GM23338 (cell line): ENCODE measurements at places on chromosomes 11 and 22.

DNA sequence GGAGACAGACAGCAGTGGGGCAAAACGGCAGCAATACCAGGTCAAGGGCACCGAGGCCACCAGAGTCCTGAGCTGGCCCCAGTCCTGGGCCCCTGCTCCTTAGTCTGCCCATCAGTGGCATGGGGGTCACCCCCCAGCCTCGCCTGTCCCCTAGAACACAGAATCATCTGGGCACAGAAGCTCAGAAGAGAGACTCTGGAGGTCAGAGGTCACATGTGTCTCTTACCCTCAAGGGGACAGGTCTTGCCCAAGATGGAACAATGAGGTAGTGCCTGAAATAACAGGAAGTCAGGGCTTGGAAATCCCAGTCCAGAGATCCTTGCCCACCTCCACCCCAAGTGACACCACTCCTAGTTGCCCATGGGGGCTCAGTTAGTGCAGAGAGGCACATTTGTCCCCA lies 20.6 kb downstream of the PDE2A start:
- H3K4me1 ChIP-seq: peaks cover 5% of the 10 kb centered on the region; the same call in 1 of the 2 replicates
- no peak for DNase-seq
- no peak overlapping the region for H3K27ac ChIP-seq
- H3K4me3 ChIP-seq: no peak overlapping the region

DNA sequence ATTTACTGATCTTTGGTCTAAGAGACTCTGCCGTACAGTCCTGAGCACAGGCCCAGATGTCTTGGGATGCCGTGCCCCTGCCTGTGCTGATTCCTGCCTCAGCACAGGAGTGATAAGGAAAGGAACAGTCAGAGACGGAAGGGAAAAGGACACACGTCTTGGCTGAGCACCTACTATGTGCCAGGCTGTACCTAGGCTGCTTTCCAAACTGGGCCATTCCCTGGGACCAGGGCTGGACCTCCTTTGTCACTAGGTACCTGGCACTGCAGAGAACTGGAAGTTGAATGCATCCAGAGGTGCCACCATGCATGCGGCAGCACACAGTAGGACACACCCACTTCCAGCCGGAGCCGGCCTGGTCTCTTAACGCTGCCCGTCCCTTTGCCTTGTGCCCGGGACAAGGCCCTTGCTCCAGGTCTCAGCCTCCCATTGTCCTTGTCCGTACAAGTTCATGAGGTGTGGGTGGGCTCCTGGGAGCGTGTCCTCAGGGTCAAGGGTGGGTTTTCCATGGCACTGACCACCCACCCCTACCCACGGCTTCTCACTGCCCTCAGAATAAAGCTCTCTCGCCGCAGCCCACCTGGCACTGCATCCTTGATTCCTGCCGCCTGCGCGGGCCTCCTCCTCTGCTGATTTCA lies 1.1 kb upstream of the SSTR3 start:
- no peak overlapping the region for H3K27ac ChIP-seq
- no peaks in the 10 kb centered on the region for H3K27me3 ChIP-seq
- DNase-seq: no peak
- H3K36me3 ChIP-seq: no peaks in the 10 kb centered on the region
- no peak overlapping the region for H3K4me3 ChIP-seq

DNA sequence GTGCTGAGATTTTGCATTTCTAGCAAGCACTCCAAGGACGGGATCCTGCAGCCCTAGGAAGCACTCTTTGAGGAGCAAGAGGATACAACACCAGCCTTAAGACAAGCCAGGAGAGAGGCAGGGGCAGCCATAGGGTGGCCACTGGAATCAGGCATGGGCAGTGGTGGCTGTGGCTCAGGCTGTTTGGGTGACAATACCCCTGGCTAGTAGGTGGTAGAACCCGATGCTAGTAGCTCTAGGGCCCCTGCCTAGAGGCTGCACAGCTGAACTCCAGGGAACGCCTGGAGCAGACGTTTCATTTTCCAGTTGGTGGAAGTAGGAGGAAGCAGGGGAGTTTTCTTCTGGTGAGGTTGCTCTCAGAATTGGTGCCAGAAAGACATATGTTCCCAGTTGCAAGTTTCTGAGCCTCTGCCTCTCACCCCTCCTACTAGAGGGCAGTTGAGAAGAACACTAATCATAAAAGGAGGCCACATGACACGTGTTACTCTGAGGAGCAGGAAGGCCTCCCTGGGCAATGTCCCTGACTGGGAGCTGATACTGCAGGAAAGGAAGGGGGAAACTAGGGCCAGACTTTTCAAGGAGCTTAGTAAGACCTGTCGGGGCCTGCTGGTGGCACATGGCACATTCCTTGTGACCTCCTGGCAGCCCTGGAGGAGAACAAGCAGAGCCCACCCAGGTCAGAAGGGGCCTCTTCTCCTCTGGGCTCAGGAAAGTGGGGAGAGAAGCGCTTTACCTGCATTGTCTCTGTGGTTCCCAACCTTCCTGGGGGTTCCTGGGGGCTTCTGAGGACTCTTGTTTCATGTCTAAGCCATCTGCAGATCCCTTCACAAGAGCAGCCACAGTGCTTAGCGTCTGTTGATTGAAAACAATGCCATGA lies 56.6 kb upstream of the DRD2 start:
- no peaks in the 10 kb centered on the region for H3K36me3 ChIP-seq
- H3K27ac ChIP-seq: no peak overlapping the region
- H3K4me3 ChIP-seq: no peak overlapping the region

DNA sequence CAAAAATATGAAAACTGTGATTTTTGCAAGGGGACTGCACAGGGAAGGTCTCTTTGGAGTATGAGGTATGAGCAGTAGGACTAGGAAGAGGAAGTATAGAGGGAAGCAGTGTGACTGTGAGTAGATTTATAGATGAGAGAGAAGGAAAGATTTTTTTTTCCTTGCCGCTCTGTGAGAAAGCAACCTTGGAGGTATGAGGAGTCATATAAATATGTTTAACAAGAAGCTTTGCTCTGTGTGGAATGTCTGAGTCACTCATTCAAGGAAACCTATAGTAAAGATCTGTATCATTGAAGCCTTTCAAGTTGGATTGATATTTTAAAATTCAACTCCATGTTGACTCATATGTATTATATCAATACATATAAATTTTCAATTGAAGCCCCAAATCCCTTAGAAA lies 26.2 kb downstream of the DNHD1 start:
- no peaks in the 10 kb centered on the region for H3K27me3 ChIP-seq
- H3K4me1 ChIP-seq: no peaks in the 10 kb centered on the region
- H3K36me3 ChIP-seq: no peaks in the 10 kb centered on the region; the same call in 1 of the 2 replicates
- H3K27ac ChIP-seq: no peak overlapping the region
- no peak overlapping the region for H3K4me3 ChIP-seq

DNA sequence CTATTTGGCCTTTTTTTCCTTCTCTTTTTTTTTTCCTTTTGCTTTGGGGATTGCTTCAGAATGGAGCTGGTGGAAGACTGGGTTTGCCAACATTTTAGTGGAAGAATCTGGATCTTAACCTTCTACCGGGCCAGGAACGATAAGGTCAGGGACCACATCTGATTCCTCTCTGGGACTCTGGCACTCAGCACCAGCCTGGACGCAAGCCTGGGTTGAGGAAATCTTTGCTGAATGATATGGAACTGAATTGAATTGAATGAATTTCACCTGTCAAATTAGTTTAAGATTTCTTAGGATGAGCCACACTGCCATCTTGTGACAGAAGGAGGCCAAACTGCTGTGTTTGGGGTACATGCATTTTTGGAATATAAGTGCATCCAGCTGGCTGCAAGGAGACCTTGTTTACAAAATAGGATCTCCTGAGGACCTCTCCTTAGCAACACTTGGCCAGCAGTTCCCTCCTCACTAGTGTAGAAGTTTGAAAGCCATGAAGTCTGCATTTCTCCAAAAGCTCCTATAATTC lies 30.4 kb downstream of the TPBGL start:
- DNase-seq: peak; percentile 54
- H3K27ac ChIP-seq: no peak overlapping the region
- no peaks in the 10 kb centered on the region for H3K27me3 ChIP-seq
- no peak overlapping the region for H3K4me3 ChIP-seq
- no peaks in the 10 kb centered on the region for H3K4me1 ChIP-seq

- H3K27ac ChIP-seq: no peak overlapping the region
- no peak for DNase-seq
Observed at GRCh38 chr11:79579063-79579462, 138.2 kb upstream of the TENM4 start.

DNA sequence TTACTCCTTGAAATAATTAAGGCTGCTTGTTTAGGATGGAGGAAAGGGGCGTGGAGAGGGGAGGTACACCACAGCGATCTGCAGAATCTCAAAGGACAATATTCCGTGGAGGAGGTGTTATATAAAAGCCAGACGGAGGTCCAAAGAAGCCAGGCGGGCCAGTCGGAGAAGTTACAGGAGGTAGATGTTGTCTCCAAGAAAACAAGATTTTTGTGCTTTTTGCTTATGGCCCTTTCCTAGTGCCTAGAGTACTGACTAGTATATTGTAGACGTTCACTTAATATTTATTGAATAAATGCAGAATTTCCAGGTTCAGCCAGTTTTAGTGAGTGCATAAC lies 761 bp downstream of the ZDHHC13 start:
- H3K27ac ChIP-seq: peak overlapping the region; percentile 93; the same call in 1 of the 2 replicates
- peak overlapping the region; percentile 95 for H3K4me3 ChIP-seq
- H3K27me3 ChIP-seq: no peaks in the 10 kb centered on the region
- H3K36me3 ChIP-seq: no peaks in the 10 kb centered on the region; the same call in 1 of the 2 replicates
- DNase-seq: no peak

DNA sequence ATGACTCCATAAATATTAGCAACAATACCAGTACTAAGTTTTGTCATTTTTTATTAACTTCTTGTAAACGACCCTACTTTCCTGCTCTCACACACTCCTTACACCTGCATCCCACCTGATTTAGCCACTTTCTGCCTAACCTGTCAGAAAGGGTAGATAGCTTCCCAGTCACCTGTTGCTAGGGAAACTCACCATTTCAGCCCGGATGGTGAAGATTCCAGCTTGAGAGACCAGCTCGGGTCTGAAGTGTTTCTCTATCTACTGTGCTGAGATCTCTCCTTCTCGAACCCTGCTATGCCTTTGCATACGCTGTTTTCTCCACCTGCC lies at the start of gene PARVG:
Gene PARVG (plus strand): TSS at position 220 of the 327 bp plus-strand sequence. CDS start 2,405 bp downstream, outside the sequence.
- no peaks in the 10 kb centered on the region for H3K36me3 ChIP-seq
- no peak within 1 kb of the TSS for H3K4me3 ChIP-seq
- H3K4me1 ChIP-seq: 0 out of 2 replicates have a peak, but pooled peaks cover 4% of the 10 kb centered on the region
- H3K27ac ChIP-seq: 0 out of 2 replicates have a peak within 1 kb of the TSS, but pooled peaks have one; percentile 80
- DNase-seq: peak; percentile 70
- no peaks in the 10 kb centered on the region for H3K27me3 ChIP-seq

GRCh38 chr11:94581926-94582325 lies 14.8 kb downstream of the PIWIL4 start:
- H3K27ac ChIP-seq: no peak overlapping the region
- H3K27me3 ChIP-seq: no peaks in the 10 kb centered on the region
- no peaks in the 10 kb centered on the region for H3K36me3 ChIP-seq
- no peak overlapping the region for H3K4me3 ChIP-seq

GRCh38 chr11:68950270-68950669 lies 30.5 kb downstream of the MRGPRD start:
- H3K27me3 ChIP-seq: no peaks in the 10 kb centered on the region
- no peak overlapping the region for H3K27ac ChIP-seq
- DNase-seq: peak; percentile 85
- H3K4me1 ChIP-seq: peaks cover 9% of the 10 kb centered on the region

DNA sequence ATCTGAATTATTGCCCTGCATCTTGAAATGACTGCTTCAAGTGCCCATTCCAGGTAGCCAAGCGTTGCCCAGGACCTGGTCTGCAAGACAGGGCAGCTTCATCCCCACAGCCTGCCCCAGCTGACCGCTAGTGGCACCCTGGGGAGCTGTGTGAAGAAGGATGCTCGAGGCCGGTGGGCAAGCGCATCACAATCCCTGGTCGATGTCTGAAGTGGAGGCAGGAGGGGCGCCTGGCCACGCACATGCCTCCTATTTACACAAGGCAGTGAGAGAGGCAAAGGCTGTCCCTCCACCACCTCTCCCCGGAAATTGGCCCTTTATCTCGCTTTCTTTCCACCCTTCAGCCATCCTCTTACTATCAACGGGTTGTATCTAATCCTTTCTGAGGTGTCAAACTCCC lies 28.1 kb upstream of the PHF21A start:
- no peaks in the 10 kb centered on the region for H3K36me3 ChIP-seq
- no peaks in the 10 kb centered on the region for H3K27me3 ChIP-seq
- no peak overlapping the region for H3K27ac ChIP-seq
- H3K4me1 ChIP-seq: peaks cover 20% of the 10 kb centered on the region

DNA sequence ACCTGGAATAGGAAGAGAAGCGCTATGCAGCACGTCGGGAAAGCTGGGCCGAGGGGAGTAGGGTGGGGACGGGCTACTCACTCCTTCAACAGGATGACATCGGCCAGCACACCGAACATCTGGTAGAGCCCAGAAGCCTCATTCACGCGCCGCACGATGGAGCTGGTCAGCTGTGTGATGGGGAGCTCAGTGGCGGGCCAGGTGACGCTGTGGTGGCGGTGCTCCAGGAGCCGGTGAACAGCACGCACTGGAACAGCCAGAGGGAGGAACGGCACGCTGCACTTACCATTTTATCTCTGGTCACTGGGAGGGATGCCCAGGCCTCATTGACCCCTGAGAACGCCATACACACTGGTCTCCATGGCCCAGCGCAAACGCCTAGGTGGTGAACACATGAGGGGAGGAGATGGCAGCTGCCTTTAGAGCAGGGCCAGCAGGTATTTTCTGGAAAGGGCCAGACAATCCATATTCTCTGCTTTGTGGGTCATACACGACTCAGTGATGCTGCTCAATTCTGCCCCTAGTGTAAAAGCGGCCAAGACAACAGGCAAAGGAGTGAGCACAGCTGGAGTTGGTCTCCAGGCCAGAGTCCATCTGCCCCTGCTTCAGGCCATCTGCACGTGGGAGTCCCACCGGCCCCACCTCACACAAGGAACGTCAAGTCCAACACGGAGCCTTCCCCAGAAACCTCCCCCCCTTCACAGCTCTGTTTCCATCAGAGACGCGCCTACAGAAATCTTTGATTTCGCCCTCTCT lies 8.8 kb downstream of the FOXRED2 start:
- no peaks in the 10 kb centered on the region for H3K4me1 ChIP-seq
- no peak overlapping the region for H3K4me3 ChIP-seq
- no peaks in the 10 kb centered on the region for H3K27me3 ChIP-seq
- no peak overlapping the region for H3K27ac ChIP-seq
- DNase-seq: peak; percentile 15
